Amniotic epithelial cell (primary cell): ENCODE measurements at places on chromosomes 1 and 21.

GRCh38 chr1:32627596-32628162 is 22.7 kb downstream of the ZBTB8OS start:
- DNase-seq: peak; percentile 20

GRCh38 chr21:35711661-35712060 is 348.7 kb downstream of the SETD4 start:
- no peak for DNase-seq

GRCh38 chr21:16078382-16078781 is 348.6 kb downstream of the USP25 start:
- no peak for DNase-seq

GRCh38 chr1:54302951-54303843 is 103.0 kb downstream of the SSBP3 start:
- peak; percentile 19 for DNase-seq

GRCh38 chr1:180387413-180387812 is 115.0 kb downstream of the ACBD6 start:
- DNase-seq: no peak

DNA sequence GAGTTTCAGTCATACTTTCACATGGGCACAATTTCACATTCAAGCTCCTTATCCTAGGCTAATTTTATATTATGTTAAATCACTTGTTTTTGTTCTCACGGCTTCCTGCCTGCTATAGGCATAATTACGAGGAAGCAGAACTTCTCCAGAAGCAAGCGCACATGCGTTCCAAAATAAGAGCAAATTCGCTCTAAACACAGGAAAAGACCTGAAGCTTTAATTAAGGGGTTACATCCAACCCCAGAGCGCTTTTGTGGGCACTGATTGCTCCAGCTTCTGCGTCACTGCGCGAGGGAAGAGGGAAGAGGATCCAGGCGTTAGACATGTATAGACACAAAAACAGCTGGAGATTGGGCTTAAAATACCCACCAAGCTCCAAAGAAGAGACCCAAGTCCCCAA is at the start of gene CORT:
CORT (plus strand) TSS at position 281 of the 400 bp plus-strand sequence. CDS start 193 bp downstream, outside the sequence.
- DNase-seq: no peak

DNA sequence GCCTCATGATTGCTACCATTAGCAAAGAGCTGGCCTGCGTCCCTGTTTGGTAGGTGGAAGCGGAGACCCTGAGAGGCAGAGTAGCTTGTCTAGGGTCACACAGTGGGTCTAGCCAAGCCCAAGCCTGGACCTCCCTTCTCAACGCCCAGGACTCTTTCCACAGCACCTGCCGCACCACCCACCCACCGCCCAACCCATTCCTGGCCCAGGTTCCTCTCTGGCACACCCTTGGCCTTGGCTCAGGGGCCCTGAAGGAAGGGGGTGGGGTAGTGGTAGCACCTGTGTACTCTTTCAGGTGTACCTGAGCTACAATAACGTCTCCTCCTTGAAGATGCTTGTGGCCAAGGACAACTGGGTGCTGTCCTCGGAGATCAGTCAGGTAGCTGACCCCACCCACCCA is 19.3 kb downstream of the FAM151A start:
- no peak for DNase-seq

GRCh38 chr1:74464037-74464436 is 48.4 kb downstream of the LRRC53 start:
- no peak for DNase-seq

DNA sequence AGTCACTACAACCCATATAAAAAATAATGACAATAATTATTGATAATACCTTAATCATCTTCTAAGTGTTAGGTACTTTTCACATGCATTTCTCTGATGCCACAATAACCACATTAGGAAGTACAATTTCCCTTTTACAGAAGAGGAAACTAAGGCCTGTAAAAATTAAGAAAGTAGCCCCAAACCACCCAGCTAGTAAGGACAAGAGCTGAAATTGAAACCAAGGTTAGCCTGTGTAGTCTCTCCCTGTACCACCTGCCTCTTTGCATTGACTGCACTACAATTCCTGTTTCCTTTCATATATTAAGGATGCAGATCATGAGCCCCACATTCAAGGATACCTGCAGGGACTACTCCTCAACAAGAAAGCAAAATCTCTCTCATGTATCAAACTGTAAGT is 288.8 kb downstream of the GPATCH2 start:
- DNase-seq: no peak

- no peak for DNase-seq
These were observed 99.6 kb downstream of the ETS2 start for GRCh38 chr21:38905328-38905727.

DNA sequence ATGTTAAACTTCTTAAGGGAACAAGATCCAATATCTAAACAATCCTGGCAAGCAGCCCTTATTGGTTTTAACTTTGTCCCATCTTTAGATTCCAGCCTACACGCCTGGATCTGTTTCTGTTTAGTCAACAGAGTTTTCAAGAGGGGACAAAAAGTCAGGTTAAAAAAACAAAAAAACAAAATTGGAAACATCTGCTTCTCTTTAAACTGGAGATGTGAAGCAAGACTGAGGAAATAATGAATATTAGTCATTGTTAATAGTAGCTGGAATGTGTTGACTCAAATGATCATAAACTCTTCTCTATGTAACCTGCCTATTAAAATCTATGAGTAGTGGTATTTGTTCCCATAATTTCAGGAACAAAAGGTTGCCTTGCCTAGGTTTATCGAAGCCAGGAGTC is 55.0 kb downstream of the NID1 start:
- peak; percentile 44 for DNase-seq

DNA sequence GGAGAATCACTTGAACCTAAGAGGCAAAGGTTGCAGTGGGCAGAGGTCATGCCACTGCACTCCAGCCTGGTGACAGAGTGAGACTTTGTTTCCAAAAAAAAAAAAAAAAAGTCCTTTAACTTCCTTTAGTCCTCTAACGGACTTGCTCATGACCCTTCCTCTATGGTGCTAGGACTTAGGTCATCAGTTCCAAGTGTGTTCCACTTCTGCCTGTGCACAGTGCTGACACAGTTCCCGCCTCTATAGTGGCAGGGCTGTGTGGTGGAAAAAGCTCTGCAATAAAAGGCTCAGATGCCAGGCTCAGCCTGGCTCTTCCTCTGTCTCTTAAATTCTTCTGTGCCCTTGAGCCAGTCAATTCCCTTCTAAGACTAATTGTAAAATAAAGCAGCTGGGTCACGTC is 22.0 kb downstream of the CC2D1B start:
- DNase-seq: no peak
